Left ventricle myocardium inferior (tissue), 1 donor: ENCODE measurements at places on chromosomes 12 and 14.

GRCh38 chr12:99131751-99132199, 486.7 kb downstream of the APAF1 start:
- DNase-seq = peak; percentile 54

GRCh38 chr12:38555620-38556591, 239.3 kb downstream of the ALG10B start:
- no peak for DNase-seq

DNA sequence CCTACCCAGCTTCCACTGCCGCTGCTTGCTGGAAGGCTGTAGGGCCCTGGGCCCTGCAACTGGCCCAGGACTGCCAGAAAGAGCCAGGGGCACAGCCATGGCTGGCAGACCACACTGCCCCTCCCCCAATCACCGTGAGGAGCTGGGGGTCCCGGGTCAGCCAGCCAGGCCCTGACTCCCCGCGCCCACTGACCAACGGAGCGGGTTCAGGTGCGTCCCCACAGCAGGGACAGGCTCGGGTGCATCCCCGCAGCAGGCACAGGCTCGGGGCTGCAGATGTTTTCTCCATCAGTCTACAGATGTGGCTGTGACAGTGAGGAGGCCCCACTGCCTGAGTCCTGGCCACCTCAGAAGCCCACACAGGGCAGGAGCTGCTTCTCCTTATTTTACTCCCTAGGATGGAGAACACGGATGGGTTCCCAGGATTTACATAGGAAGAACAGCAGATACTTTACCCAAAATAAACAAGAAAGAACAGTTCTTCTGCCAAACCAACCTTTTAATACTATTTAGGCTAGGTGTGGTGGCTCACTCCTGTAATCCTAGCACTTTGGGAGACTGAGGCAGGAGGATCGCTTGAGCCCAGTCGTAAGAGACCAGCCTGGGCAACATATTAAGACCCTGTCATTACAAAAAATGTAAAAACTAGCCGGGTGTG, 61.1 kb downstream of the TESC start:
- DNase-seq = no peak

DNA sequence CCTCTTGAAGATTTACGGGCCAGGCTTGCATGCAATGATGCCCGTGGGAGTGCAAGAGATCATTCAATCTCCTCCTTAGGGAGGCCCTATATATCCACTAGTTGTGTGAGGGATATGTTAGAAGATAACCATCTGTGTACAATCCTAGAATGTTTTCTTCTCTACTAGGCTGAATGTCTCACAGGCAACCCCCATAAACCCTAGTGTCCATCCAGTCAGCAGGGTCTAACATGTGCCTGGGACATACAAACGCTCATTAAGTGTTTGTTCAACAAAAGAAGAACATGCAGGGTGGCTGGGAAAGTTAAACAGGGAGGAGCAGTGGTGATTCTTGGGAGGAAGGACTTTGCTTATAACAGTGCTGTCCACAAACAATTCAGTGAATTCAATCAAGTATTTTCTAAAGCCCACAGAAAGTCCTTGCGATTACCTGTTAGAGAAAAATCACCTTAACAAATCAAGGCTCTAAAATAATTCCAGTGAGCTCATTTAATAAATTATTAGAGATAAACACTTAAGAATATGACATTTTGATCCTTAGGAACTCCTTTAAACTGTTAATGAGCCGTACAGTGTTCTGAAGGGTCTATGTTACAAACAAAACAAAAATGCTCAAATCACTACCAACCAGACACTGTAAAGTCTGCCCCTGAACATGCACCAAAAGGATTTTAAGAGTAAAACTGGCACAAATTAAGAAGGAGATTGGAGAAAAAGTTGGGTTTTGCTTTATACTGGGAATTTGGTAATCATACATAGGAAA, 96.6 kb upstream of the FERMT2 start:
- DNase-seq = no peak

- no peak for DNase-seq
These were observed 32.0 kb downstream of the ANAPC7 start for GRCh38 chr12:110371408-110372055.
